Testis (tissue), 5 donors: ENCODE measurements at places on chromosomes 4 and X. TPM values are rescaled to one million over a fixed set of nuclear protein-coding genes. Genes with fewer than 3 reads are reported as not detected.

GRCh38 chr4:151031831-151032605 is 16.9 kb upstream of the LRBA start:
- H3K4me3 ChIP-seq = no peak overlapping the region
- H3K27me3 ChIP-seq = no peaks in the 10 kb centered on the region
- H3K27ac ChIP-seq = no peak overlapping the region
- DNase-seq = no peak
- H3K4me1 ChIP-seq = no peaks in the 10 kb centered on the region
- no peaks in the 10 kb centered on the region for H3K36me3 ChIP-seq

GRCh38 chrX:22164770-22165388 is 107.8 kb upstream of the CBLL2 start:
- H3K27ac ChIP-seq = no peak overlapping the region
- H3K27me3 ChIP-seq = no peaks in the 10 kb centered on the region
- H3K4me1 ChIP-seq = no peaks in the 10 kb centered on the region
- no peaks in the 10 kb centered on the region for H3K36me3 ChIP-seq

DNA sequence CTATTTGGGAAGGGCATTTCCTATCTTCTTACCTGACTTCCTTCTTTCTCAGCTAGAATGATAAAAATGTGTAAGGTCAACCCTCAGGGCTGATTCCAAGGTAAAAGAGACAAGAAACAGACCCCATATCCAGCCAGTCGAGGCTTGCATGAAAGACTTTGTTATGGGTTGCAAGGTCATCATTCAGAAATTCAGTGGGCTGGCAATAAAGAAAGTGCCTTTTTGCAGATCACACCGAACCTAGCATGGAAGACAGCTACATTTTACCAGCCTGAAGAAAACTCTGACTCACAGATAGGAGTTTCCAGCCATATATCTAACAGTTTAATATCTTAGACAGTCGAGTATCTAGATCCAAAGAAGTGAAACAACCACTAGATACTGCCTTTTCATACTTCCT is 87.4 kb downstream of the PDGFC start:
- no peaks in the 10 kb centered on the region for H3K36me3 ChIP-seq
- DNase-seq = no peak
- H3K27ac ChIP-seq = no peak overlapping the region

- no peaks in the 10 kb centered on the region for H3K27me3 ChIP-seq
- no peak overlapping the region for H3K27ac ChIP-seq
- H3K36me3 ChIP-seq = no peaks in the 10 kb centered on the region
- H3K4me1 ChIP-seq = no peaks in the 10 kb centered on the region
These were observed 84.8 kb downstream of the TIGD2 start for GRCh38 chr4:89196056-89196674.

- H3K27ac ChIP-seq = no peak overlapping the region
- no peaks in the 10 kb centered on the region for H3K27me3 ChIP-seq
- H3K4me1 ChIP-seq = no peaks in the 10 kb centered on the region
- no peak for DNase-seq
These were observed 14.8 kb upstream of the PPARGC1A start for GRCh38 chr4:23904639-23905071.

- H3K27me3 ChIP-seq = no peaks in the 10 kb centered on the region
- no peak overlapping the region for H3K4me3 ChIP-seq
- no peak for DNase-seq
These were observed 3.5 kb downstream of the ADRA2C start for GRCh38 chr4:3769642-3770184.

DNA sequence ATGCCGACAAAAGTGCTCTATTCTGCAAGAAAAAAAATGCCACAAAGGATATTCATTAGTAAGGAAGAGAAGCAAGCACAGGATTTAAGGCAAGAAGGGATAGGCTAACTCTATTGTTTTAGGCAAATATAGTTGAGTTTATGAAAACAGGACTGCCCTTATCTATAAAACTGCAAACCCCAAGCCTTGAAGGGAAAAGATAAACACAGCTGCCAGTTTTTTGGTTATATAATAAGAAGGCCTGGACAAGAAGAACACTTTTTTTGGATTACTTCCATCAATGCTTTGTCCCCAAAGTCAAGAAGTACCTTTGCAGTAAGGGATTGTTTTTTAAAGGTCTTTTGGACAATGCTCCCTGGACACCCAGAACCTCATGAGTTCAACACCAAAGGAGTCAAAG is 45.4 kb upstream of the WWC2 start:
- H3K36me3 ChIP-seq = no peaks in the 10 kb centered on the region
- H3K27ac ChIP-seq = no peak overlapping the region
- H3K4me1 ChIP-seq = no peaks in the 10 kb centered on the region
- H3K4me3 ChIP-seq = no peak overlapping the region
- H3K27me3 ChIP-seq = no peaks in the 10 kb centered on the region

DNA sequence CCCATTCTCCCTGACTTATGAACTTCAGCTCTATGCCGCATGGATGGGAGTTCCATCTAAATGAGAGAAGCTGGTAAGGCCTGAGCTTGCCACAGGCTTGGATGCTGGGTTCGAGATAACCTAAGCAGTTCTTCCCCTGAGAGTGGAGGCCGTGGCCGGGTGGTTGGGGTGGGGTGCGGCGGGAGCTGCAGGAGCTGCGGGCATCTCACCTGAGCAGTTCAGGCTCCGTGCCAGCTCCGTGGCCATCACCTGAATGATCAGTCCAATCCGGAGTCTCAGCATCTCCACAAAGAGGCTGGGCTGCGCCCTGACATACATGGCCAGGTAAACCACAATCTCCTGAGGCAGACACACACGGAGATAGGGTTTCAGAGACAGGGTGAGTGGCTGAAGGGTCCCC is 77.6 kb downstream of the PHKA2 start:
- H3K27me3 ChIP-seq = no peaks in the 10 kb centered on the region
- H3K4me1 ChIP-seq = no peaks in the 10 kb centered on the region
- H3K4me3 ChIP-seq = no peak overlapping the region

DNA sequence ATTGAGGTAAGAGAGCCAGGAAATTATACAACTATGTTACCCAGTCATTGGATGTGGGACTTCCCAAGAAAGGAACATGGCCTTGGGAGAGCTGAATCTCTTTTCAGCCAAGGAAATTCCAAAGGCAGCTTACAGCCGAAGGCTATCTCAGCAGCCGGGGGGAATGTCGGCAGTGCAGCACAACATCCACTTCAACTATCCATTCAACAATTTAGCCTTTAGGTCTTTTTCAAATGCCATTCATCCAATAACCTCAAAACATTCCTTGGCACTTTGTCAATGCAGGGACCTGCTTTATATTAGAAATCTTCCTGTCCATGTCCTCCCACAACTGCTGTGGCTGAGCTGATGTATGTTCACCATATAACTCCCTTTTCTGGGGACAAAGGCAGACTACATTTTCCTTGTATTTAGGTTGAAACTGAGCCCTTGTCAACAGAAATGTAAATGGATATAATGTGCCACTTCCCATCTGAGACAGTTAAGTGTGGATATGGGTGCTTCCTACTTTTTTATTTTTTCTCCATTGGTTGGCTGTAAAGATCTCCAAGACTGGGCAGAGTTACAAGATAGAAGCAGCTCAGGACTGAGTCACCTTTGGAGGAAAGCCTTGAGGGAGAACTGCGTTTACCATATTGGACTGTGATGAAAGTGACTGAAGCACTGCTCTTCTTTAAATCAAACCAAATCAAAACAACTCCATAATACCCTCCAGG is 94.8 kb downstream of the GPRIN3 start:
- no peaks in the 10 kb centered on the region for H3K27me3 ChIP-seq
- no peak overlapping the region for H3K4me3 ChIP-seq
- no peak for DNase-seq
- no peaks in the 10 kb centered on the region for H3K4me1 ChIP-seq

DNA sequence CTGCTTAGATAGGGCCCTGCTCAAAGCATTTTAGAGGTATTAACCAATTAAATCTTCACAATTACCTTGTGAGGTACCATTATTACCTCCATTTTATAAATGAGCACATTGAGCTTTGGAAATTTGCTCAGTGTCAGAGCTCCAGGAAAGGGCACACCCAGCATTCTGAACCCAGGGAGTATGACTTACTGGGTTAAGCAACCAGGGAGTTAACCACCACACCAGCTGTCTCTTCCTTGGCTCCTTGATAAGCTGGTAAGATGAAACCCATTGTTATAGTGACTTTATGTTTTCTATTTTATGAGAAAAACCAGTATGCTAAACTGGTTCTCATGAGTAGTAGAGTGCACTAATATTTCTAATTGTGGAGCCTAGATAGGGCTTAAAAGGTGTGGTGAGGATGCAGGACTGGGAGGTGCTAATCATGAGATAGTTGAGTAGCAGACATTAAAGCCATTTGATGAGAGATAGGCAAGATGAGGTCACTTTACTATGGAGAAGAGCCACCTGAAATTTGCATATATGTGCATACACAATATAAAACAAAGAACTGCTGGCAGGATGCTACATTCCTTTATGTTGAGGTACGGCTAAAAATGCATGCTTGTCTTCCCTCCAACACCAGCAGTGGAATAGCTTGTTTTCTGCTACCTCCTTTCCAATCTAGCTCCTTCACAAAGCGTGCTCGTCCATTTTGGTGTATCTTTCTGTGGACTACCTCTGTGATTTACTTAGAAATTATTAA is 556.1 kb downstream of the SPRY1 start:
- no peaks in the 10 kb centered on the region for H3K27me3 ChIP-seq
- no peaks in the 10 kb centered on the region for H3K36me3 ChIP-seq
- no peak overlapping the region for H3K4me3 ChIP-seq
- no peak overlapping the region for H3K27ac ChIP-seq

DNA sequence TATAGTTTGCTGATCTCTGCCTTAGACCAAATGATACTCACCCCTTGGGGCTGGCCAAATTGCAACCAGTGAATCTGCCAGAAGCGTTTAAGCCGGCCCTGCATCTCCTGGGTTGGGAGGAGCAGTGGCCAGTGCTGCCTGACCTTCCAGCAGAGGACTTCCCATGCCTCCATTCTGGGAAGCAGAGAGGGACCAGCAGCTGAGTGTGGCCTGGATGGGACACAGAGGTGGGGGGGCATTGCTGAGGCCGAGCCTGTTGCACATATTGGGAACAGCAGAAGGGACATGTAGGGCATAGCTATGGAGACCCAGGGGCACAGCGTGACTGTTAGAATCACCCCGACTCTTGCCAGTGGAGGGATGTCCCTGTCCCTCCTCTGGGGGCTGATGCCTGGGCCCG is 93.3 kb downstream of the CPZ start:
- no peak for DNase-seq
- no peak overlapping the region for H3K4me3 ChIP-seq
- no peaks in the 10 kb centered on the region for H3K4me1 ChIP-seq
- no peaks in the 10 kb centered on the region for H3K27me3 ChIP-seq
- H3K27ac ChIP-seq = no peak overlapping the region

DNA sequence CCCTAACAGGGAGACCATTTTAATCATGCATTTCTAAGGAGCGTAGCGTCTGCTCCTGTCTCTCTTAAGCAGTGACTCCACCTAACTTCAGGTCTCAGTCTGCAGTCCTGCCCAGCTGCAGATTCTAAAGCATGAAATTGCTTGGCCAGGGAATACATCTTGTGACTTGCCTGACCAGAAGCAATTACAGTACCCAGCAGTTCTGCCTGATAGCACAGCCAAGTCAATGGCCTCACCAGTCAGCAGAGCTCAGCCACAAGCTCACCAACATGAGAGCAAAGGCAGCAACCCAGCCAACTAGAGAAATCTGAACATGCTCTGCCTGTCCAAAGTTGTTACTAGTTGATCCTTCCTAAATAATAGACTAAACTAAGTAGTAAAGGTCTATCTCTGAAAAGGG is 2011.9 kb upstream of the PCDH10 start:
- no peak overlapping the region for H3K4me3 ChIP-seq
- no peaks in the 10 kb centered on the region for H3K36me3 ChIP-seq
- no peak for DNase-seq
- H3K27me3 ChIP-seq = no peaks in the 10 kb centered on the region

- H3K4me1 ChIP-seq = no peaks in the 10 kb centered on the region
- H3K4me3 ChIP-seq = no peak overlapping the region
- no peak overlapping the region for H3K27ac ChIP-seq
- H3K27me3 ChIP-seq = no peaks in the 10 kb centered on the region
- H3K36me3 ChIP-seq = no peaks in the 10 kb centered on the region
These were observed 1.7 kb downstream of the GDPD2 start for GRCh38 chrX:70424801-70425200.

GRCh38 chr4:134727696-134728095 is 526.1 kb upstream of the PABPC4L start:
- no peak overlapping the region for H3K27ac ChIP-seq
- no peaks in the 10 kb centered on the region for H3K4me1 ChIP-seq
- H3K36me3 ChIP-seq = no peaks in the 10 kb centered on the region
- DNase-seq = no peak

DNA sequence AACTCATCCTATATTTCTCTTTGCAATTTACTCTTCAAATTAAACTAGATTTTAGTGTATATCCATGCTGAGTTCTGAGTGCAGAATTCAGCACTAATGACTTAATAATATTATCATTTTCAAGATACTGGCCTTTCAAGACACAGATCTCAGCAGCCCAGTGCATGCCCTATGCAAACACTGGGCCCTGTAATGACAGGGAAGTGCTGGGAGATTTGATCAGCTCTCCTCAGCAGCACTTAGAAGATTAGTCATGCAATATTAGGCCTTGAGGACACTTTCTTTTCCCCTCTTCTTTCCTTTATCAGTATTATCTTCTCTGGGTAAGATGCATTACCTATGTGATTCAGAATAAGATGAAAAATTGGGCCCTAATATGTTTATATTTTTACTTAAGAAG is 207.1 kb downstream of the PPP3CA start:
- DNase-seq = no peak
- H3K36me3 ChIP-seq = no peaks in the 10 kb centered on the region
- no peak overlapping the region for H3K4me3 ChIP-seq
- no peaks in the 10 kb centered on the region for H3K27me3 ChIP-seq
- H3K4me1 ChIP-seq = no peaks in the 10 kb centered on the region

GRCh38 chr4:111761531-111761930 is 383.7 kb upstream of the FAM241A start:
- H3K27me3 ChIP-seq = no peaks in the 10 kb centered on the region
- no peaks in the 10 kb centered on the region for H3K36me3 ChIP-seq
- H3K4me1 ChIP-seq = no peaks in the 10 kb centered on the region
- DNase-seq = no peak
- no peak overlapping the region for H3K27ac ChIP-seq

DNA sequence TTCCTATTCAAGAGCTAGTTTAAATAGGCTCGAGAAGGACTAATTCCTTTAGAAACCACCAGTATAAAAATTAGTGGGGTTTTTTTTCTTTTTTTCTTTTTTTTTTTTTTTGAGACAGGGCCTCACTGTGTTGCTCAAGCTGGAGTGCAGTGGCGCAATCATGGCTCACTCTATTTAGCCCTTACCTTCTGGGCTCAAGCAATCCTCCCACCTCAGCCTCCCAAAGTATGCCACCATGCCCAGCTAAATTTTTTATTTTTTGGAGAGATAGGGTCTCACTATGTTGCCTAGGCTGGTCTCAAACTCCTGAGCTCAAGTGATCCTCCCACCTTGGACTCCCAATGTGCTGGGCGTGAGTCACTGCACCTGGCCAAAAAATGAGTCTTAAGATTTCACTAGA is 52.8 kb downstream of the APOO start:
- H3K27me3 ChIP-seq = no peaks in the 10 kb centered on the region
- no peak for DNase-seq
- H3K4me1 ChIP-seq = no peaks in the 10 kb centered on the region
- no peak overlapping the region for H3K4me3 ChIP-seq
- no peaks in the 10 kb centered on the region for H3K36me3 ChIP-seq

P2RY8 gene
- total RNA-seq = 0.50 TPM

TNIP3 gene
- 1.1 TPM for total RNA-seq

FAM193A gene
- 92.4 TPM for total RNA-seq

KCNIP4 gene
- not detected for total RNA-seq

YY2 gene
- total RNA-seq = 11.7 TPM

SPON2 gene
- 7.1 TPM for total RNA-seq
